Activated T-cell treated with anti-CD3 and anti-CD28 coated beads, Interleukin-2, amount 50 U/mL, for 72 hours (primary cell): ENCODE measurements at places on chromosomes 3 and 15.

DNA sequence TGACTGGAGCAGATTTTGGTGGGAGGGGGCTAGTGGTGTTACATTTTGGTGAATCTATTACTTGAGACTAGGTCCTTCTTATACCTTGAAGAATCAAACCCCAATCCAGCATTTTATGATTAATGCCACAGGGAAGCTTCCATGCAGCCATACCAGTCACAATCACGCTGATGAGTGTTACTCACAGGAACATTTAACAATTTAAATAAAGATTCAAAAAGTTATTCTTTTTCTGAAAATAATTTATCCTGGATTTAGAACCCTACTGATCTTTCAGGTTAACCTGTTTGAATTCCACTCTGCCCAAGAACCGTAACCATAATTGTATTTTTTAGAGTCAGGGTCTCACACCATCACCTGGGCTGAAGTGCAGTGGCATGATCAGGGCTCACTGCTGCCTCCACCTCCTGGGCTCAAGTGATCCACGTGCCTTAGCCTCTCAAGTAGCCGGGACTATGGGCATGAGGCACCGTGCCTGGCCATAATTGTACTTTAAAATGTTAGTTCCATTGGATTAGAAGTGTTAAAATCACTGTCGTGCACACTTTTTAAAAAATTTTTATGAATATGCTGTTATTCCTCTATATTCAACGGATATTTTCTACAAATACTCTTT, 929 bp upstream of the MTMR10 start:
- no peak for DNase-seq

DNA sequence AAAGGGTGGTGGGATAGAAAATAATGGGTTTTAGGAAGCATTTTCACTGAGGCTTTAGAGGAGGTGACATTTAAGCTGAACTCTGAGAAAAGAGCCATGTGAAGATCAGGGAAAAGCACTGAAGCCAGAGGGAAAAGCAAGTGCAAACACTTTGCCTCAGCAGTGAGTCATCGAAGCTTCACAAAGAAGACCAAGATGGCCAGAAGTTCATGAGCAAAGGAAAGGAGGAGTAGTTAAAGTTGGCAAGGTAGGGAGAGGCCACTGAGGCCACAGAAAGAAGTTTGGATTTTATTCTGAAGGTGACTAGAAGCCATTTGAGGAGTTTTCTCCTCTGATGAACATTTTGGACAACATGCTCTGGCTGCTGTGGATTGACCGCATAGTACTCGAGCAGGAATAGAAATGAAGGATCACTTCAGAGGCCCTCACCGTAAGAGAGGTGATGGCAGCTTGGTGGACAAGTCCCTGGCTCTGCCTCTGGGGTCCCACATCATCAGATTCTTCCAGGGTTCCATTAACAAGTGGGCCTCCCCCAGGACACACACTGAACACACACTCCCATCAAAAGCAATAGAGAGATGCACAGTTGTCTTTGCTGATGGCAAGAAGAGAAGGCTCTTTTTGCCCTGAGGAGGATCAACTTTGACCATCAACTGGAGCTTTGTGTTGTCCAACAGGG, 75.5 kb downstream of the TOP2B start:
- DNase-seq, result no peak

DNA sequence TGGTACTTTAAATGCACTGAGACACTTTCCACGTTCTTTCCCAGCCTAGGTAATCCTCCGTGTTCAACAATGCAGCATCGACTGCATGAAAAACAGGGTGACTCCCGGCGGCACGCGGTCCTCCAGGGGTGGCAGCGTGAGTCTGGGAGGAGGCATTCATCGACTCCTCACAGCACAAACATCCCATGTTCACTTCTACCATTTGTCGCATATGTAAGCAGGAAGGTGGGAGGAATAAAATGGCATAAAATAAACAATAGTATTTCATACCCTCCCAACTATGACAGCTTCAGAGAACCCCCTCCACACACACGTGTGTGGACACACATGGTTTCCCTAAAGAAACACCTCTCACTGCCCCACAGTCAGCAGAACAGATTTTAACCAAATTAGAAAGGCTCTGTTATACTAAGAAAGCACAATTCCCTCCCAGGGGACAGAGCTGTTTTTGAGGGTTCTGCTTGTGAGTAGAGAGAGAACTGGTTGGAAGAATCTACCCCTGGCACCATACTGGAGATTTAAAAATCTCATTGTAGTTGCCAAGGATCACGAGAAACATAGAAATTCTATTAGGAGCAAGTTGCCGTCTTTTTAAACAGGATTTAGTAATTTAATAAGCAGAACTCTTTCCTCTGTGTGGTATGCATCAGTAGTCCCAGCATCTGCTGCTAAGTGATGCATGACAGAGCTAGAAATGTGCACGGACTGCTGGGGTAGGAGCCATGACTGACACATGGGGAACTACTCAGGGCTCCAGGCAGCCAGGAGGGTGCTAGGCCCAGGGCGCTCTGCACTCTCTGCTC, 6.0 kb downstream of the FAM43A start:
- DNase-seq, result no peak

DNA sequence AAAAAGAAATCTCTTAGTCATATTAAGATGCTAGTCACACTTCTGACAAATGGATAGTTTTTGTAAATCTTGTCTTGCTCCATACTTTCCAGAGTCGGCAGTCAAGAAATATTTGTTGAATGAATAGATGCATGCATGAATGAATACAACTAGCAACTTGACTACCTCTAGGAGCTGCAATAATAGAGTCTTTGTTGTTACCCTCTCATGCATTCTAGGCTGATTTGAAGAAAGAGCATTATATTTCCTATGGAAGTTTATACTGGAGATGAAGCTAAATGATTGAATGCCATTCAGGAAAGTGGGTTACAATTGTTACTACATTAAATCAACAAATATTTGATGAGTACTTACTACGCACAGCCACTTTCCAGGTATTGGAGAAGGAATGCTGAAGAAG, 18.1 kb upstream of the TRAT1 start:
- no peak for DNase-seq

DNA sequence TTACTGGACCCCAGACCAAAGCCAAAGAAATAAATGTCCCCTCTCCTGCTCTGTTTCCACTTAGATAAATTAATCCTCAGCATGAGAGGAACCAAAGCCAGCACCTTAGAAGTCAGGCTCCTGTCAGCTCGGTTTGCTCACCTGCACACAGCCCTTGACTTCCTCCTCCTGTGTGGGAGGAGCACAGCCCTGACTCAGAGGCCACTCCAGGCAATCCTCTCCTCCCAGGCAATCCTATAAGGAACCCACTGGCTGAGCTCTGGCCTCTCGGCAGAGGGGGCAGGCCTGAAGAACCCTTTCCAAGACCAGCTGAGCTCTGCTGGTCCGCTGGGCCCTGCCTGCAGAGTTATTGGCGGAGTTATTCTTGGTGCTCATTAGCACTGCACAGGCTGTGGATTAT, 30.8 kb downstream of the LIPC start:
- no peak for DNase-seq

- peak; percentile 18 for DNase-seq
Observed at GRCh38 chr3:59052803-59053411, 3.1 kb upstream of the CFAP20DC start.

DNA sequence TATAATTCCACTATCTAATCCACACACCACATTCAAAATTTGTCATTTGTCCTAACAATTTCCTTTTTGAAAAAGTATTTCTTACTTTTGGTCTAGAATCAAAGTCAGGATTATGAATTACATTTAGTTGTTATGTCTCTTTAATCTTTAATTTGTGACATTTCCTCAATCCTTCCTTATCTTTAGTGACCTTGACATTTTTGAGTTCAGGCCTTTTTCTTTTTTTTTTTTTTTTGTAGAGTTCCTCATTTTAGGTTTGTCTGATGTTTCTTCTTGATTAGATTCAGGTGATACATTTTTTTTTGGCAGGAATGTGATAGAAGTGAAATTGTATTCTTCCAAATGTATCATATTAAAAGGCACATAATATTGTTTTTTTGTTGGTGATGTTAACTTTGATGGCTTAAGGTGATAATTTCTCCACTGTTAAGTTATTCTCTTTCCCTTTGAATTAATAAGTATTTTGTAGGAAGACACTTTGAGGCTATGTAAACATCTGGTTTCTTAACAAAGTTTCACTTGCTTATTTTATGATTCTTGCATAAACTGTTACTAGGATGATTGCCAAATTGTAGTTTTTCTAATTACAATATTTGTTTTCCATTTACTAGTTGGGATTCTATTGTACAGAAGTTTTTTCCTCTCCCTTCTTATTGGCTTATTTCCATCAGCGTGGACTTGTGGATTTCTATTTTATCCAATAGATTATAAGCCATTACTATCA, 16.3 kb downstream of the SLC35G2 start:
- no peak for DNase-seq

- no peak for DNase-seq
Observed at GRCh38 chr15:101435761-101436160, 53.7 kb downstream of the PCSK6 start.

GRCh38 chr3:28700728-28701127, 352.1 kb upstream of the AZI2 start:
- no peak for DNase-seq

DNA sequence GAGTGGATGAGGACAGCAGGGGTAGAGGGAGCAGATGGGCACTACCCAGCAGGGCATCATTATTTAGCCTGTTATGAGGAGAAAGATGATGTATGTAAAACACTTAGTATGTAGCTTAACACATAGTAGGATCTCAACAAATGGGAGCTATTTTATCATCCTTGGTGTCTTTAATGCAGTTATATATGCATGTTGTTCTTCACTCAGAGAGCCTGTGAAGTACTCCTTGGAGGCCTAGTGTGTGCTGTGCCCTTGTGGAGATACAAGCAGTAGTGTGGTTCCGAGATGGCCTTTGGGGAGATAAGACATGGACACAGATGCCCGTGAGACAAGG, 124.2 kb downstream of the LIPC start:
- no peak for DNase-seq
